Ascending aorta (tissue), 2 donors: ENCODE measurements at places on chromosomes 1 and 21. TPM values are rescaled to one million over a fixed set of nuclear protein-coding genes. Genes with fewer than 3 reads are reported as not detected.

DNA sequence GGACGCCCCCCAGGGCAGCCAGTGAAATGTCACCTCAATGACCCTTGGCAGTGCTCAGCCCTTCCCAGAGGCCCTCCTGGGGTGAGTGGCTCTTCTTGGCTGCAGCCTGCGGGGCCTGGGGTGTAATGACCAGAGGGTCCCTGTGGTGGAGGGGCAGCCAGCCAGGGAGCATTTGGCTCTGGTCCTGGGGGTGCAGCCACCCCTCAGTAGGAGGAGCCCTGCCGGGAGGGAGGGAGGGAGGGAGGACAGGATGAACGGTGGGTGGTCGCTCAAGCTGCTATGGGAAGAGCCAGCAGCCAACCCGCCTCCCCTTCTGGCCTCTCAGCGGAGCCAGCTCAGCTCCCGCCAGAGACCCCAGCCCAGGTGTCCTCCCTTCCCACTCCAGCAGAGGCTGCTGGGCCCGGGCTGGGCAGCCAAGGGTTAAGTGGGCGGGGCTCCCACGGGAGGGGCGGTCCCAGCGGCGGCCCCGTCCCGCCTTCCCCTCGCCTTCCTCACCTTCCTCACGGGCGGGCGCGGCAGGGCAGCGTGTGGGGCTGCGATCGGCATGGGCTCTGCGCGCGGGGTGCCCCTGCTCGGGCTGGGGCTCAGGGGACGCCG is 9.0 kb upstream of the PLCH2 start:
- no peak for DNase-seq
- H3K36me3 ChIP-seq: no peaks in the 10 kb centered on the region
- H3K27ac ChIP-seq: no peak overlapping the region
- H3K27me3 ChIP-seq: peaks cover 13% of the 10 kb centered on the region

GRCh38 chr21:23162198-23162946 is 2164.2 kb downstream of the NCAM2 start:
- no peak overlapping the region for H3K4me3 ChIP-seq
- H3K4me1 ChIP-seq: no peaks in the 10 kb centered on the region
- no peak for DNase-seq
- H3K27ac ChIP-seq: no peak overlapping the region

- DNase-seq: no peak
- H3K27me3 ChIP-seq: no peaks in the 10 kb centered on the region
- no peak overlapping the region for H3K27ac ChIP-seq
- no peaks in the 10 kb centered on the region for H3K4me1 ChIP-seq
Observed at GRCh38 chr1:99347041-99347684, 82.9 kb downstream of the PLPPR4 start.

The ETV3L gene
- not detected for total RNA-seq

The ROR1 gene
- 115 TPM for total RNA-seq

The RPS8 gene
- total RNA-seq: 1,693 TPM

DNA sequence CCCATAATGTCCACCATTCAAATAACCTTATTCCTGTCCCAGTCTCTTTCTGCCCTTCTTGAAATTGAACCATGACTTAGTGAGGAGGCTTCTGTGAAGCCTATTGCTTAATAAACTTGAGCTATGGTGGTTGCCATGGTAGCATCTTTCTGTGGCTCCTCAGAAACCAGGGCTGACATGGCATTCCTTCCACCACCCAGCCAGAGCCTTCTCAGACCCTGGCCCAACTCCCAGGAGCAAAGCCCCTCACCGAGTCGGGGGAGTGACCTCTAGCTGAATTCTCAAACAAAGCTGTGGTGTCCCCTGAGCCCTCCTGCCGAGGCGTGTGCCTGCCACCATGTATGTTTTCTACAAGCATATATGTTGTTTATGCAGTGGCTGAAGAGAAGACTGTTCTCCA is 259.1 kb downstream of the CACNA1E start:
- no peaks in the 10 kb centered on the region for H3K27me3 ChIP-seq
- no peaks in the 10 kb centered on the region for H3K4me1 ChIP-seq
- H3K4me3 ChIP-seq: no peak overlapping the region

The FAM177B gene
- not detected for total RNA-seq

GRCh38 chr21:15701830-15702229 is 28.0 kb upstream of the USP25 start:
- H3K4me3 ChIP-seq: no peak overlapping the region
- H3K27me3 ChIP-seq: no peaks in the 10 kb centered on the region
- H3K36me3 ChIP-seq: no peaks in the 10 kb centered on the region
- H3K4me1 ChIP-seq: no peaks in the 10 kb centered on the region
- DNase-seq: no peak
- H3K27ac ChIP-seq: no peak overlapping the region

DNA sequence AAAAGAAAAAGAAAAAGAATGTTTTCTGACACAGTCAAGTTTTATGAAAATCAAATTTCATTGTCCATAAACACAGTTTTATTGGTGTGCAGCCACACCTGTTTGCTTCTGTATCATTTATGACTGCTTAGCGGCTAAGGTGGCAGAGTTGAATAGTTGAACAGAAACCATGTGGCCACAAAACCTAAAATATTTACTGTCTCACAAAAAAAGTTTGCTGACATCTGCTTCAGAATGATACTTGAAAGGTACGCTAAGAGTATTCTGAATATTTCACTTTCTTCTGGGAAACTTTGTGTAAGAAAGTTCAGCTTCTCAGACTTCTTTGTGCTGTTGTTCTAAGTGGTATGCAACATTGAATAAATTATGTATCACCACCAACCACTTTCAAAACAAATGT is 6.2 kb downstream of the KCNK1 start:
- H3K4me3 ChIP-seq: no peak overlapping the region
- H3K36me3 ChIP-seq: no peaks in the 10 kb centered on the region
- no peak overlapping the region for H3K27ac ChIP-seq
- H3K27me3 ChIP-seq: no peaks in the 10 kb centered on the region

- H3K4me3 ChIP-seq: no peak overlapping the region
- DNase-seq: no peak
- H3K36me3 ChIP-seq: no peaks in the 10 kb centered on the region
- no peaks in the 10 kb centered on the region for H3K4me1 ChIP-seq
- H3K27ac ChIP-seq: no peak overlapping the region
Observed at GRCh38 chr21:20971296-20971921, 26.8 kb upstream of the NCAM2 start.

- H3K4me1 ChIP-seq: no peaks in the 10 kb centered on the region
- DNase-seq: no peak
- H3K27ac ChIP-seq: no peak overlapping the region
- no peaks in the 10 kb centered on the region for H3K27me3 ChIP-seq
Observed at GRCh38 chr1:157170677-157171515, 32.7 kb upstream of the ETV3 start.

- H3K4me3 ChIP-seq: no peak overlapping the region
- no peaks in the 10 kb centered on the region for H3K4me1 ChIP-seq
- H3K27ac ChIP-seq: no peak overlapping the region
Observed at GRCh38 chr1:183454377-183454776, 17.9 kb upstream of the SMG7 start.

DNA sequence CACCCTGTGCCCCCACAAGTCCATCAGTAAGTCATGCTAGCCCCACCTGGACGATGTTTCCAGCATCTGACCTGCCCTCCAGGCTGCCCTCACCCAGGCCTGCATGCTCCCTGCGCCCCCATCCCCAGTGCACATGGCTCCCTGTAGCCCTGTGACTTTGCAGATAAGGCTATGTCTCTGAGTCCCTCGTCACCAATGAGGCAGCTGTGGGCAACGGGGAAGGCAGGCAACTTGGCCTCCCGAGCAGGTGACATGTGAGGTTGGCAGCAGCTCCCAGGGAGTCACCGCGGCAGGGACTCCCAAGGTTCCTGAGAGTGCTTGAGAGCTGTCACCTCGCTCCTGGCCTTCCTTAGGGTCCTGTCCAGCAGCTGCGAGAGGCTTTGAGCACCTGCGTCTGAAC is 32.4 kb upstream of the AGPAT3 start:
- H3K27me3 ChIP-seq: no peaks in the 10 kb centered on the region
- no peak overlapping the region for H3K27ac ChIP-seq
- no peaks in the 10 kb centered on the region for H3K36me3 ChIP-seq
- H3K4me1 ChIP-seq: no peaks in the 10 kb centered on the region

DNA sequence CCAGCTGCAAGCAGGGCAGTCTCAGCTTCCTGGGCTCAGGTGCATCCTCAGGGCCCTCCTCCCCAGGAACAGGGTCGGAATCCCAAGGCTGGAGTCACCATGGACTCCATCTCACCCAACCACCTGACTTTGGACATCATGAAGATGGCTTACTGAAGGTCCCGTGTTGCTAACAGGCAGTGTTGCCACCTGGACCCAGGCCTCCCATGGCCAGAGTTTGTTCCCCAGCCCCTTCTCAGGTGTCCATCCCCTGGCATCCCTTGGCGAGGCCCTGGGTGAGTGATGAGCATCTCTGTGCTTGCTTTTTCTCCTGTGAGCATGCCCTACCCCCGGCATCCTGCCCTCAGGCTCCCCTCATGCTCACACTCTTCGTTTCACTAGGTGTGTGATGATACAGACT is 101.7 kb upstream of the EDN2 start:
- DNase-seq: no peak
- no peak overlapping the region for H3K4me3 ChIP-seq
- H3K27me3 ChIP-seq: no peaks in the 10 kb centered on the region
- H3K4me1 ChIP-seq: no peaks in the 10 kb centered on the region
- H3K27ac ChIP-seq: no peak overlapping the region
- no peaks in the 10 kb centered on the region for H3K36me3 ChIP-seq

DNA sequence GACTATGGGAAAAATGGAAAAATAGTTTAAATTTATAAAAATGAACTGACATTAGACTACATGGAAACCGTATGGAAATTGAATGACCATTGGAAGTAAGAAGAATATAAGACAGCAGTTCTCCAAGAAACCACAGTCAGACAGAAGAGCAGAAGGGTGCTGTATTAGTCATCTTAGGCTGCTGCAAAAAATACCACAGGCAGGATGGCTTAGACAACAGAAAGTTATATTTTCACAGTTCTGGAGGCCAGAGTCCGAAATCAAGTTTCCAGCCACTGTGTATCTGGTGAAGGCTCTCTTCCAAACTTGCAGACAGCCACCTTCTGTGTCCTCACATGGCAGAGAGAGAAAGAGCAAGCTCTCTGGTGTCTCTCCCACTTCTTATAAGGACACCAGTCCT is 175.2 kb downstream of the DSCAM start:
- no peak overlapping the region for H3K4me3 ChIP-seq
- H3K36me3 ChIP-seq: no peaks in the 10 kb centered on the region
- no peak for DNase-seq
- H3K27me3 ChIP-seq: no peaks in the 10 kb centered on the region
- no peaks in the 10 kb centered on the region for H3K4me1 ChIP-seq

DNA sequence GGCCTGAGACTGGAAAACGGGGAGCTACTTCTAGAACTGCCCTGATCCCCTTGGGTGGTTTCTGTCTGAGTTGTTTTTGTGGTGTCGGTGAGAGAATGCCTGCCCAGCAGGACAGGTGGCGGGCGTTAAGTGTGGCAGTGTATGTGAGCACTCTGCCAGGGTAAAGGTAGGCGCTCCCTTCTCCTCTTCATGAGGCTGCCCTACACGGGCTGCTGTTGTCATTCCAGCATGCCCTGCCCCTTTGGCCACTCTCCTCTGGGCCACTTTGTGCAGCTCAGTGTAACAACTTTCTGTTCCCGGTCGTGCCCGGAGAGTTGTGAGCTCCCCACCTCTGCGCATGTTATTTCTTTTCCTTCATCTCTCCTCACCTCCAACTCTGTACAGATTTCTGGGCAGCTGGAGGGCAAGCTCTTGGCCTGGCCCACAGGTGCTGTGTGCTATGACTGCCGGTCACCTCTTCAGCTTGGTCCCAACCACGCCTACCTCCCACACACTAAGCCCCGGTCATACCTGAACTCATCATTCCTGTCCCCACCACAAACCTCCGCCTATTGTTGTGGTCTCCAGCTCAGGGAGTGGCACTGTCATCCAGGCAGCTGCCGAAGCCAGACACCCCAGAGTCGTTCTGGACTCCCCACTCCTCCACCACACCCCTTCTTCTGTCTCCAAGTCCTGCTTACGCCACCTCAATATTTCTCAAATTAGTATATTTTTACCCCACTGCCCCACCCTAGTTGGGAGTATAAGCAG is 69.0 kb downstream of the GADD45A start:
- H3K4me3 ChIP-seq: peak overlapping the region; percentile 2
- H3K36me3 ChIP-seq: no peaks in the 10 kb centered on the region
- H3K27ac ChIP-seq: peak overlapping the region; percentile 94
- no peak for DNase-seq
- H3K27me3 ChIP-seq: no peaks in the 10 kb centered on the region

The DEPDC1 gene
- total RNA-seq: not detected

The GFI1 gene
- total RNA-seq: not detected

DNA sequence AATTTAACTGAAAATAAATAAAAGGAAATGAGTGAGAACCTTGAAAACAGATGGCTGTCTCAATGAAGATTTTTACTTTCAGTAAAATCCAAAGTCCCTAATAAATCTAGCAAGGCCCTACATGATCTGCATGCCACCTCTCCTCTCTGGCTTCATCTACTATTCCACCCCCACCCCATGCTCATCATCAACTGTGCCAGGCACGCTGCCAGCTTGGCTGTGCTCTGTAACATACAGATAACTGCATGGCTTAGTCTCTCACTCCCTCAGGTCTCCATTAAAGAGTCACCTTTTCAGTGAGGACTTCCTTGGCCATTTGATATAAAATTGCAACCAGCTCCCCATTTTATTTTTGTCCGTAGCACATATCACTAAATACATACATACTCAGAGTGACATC is 26.7 kb downstream of the RGSL1 start:
- H3K27me3 ChIP-seq: no peaks in the 10 kb centered on the region
- DNase-seq: no peak
- H3K27ac ChIP-seq: no peak overlapping the region
- H3K4me3 ChIP-seq: no peak overlapping the region

DNA sequence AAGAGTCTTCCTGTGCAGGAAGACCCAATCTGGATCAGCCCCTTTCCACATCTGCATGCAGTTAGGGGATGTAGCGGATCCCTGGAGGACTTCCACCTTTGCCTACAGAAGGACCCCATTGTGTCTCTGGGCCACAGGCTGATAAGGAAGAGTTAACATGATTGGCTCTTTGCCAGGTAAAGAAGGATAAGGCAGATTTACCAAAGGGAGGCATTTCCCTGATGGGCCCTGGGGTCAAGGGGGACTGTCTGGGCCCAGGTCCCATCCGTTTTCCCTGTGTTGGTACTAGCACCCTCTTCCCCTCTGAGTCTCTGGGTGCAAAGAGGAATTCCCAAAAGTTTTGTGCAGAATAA is 29.1 kb downstream of the SLC26A9 start:
- DNase-seq: no peak
- no peaks in the 10 kb centered on the region for H3K27me3 ChIP-seq
- no peak overlapping the region for H3K4me3 ChIP-seq
- peak overlapping the region; percentile 81 for H3K27ac ChIP-seq
- H3K36me3 ChIP-seq: no peaks in the 10 kb centered on the region
- peaks cover 30% of the 10 kb centered on the region for H3K4me1 ChIP-seq
